ENCODE measurements at places on chromosomes 2 and 18.

GRCh38 chr18:23077493-23078256 lies 57.6 kb upstream of the CABLES1 start:
- DNase-seq: no peak

- no peak for DNase-seq
Measured at GRCh38 chr2:205011031-205011430, 465.8 kb downstream of the PARD3B start.

GRCh38 chr18:74902147-74902455 lies 304.4 kb downstream of the ZNF407 start:
- DNase-seq: no peak

DNA sequence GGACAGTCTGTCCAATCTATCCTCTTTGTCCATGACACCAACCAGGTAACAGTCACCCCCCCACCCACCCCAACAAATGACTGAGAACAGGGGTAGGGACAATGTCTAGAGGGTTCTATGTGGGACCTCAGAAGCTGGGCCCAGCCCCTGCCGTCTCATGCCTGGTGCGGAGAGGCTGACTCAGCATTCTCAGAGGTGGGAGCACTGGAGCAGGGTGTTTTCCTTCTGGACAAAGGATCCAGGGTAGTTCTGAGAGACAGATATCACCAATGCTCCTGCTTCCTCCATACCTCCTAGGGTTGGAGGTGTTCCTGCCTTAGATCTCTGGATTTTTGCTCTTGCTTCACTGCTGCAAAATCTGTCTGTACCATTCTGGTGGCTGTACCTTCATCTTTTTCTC lies 33.9 kb upstream of the SP100 start:
- no peak for DNase-seq

GRCh38 chr2:173353556-173353955 lies 1.1 kb upstream of the CDCA7 start:
- no peak for DNase-seq

DNA sequence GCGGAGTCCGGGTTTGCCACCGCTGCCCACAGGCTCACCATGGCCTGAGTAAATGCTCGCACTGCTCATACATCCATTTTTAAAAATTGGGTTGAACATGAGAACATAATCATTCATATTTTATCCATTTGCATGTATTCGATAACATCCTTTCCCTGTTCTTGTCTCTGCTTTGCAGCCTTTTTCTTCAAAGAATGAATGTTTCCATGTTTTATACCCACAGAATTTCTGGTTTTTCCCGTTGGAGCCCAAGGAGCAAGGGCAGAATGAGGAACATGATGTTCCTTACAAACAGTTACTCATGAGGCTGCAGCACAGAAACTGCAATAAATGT lies 146.5 kb downstream of the CCDC74A start:
- DNase-seq: no peak

- DNase-seq: no peak
Measured at GRCh38 chr2:170586571-170587095, 128.5 kb upstream of the SP5 start.

- DNase-seq: no peak
Measured at GRCh38 chr18:50814395-50814794, 5.4 kb downstream of the MRO start.

DNA sequence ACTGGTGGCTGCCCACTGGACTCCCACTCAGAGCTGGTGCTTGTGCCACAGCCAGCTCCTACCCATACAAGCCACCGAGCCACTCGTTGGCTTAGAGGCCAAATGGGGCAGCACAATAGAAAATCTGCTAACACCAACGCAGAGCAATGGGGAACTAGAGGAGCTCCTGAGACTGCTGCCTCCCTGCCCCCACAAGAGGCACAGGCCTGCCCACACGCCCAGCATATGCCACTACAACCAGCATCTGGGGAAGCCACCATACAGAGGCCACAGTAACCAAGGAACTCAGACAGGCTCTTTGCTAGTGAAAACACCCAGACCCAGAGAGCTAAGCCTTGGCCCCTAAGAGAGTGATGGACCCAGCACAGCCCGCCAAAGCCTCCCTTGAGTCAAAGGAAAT lies 231.2 kb upstream of the RAB6C start:
- DNase-seq: no peak

DNA sequence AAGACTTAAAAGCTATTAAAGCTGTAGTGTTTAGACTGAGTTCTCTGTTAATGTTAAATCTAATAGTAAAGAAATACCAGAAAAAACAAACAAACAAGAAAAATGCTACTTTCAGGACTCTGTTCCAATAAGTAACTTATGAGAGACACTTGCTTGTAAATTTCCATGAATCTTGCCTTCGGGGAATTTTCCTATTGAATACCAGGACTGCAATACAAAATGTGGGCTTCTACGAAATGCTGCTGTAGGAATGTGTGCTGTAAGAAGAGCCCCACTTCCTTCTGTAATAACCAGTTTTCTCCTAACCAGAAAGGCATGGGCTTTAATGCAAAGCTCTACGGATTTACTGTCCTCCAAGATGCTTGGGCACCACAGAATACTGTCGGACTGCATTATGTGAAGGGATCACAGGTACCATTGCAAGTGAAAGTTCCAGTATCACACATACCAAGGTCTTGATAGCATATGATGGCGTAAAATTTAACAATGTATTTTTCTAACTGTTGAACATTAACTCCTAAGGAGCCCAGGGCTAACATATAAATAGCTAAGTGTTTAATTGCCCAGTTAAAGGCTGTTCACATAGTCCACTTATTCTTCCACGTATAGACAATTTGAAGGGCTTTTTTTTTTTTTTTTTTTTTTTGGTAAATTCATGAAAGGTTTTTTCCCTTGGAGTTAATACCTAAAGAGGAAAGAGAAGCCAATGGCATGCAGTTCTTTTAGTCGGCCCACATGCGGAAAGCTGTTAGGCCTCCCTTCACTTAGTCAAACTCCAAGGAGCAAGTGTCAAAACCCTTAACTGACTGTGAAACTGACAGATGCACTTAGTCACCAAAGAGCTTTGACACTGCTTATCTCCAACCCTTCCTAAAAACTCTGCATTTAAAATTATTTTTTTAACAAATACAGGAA lies 564.0 kb upstream of the POU3F3 start:
- no peak for DNase-seq

- DNase-seq: no peak
Measured at GRCh38 chr2:213627835-213628460, 343.7 kb downstream of the SPAG16 start.

DNA sequence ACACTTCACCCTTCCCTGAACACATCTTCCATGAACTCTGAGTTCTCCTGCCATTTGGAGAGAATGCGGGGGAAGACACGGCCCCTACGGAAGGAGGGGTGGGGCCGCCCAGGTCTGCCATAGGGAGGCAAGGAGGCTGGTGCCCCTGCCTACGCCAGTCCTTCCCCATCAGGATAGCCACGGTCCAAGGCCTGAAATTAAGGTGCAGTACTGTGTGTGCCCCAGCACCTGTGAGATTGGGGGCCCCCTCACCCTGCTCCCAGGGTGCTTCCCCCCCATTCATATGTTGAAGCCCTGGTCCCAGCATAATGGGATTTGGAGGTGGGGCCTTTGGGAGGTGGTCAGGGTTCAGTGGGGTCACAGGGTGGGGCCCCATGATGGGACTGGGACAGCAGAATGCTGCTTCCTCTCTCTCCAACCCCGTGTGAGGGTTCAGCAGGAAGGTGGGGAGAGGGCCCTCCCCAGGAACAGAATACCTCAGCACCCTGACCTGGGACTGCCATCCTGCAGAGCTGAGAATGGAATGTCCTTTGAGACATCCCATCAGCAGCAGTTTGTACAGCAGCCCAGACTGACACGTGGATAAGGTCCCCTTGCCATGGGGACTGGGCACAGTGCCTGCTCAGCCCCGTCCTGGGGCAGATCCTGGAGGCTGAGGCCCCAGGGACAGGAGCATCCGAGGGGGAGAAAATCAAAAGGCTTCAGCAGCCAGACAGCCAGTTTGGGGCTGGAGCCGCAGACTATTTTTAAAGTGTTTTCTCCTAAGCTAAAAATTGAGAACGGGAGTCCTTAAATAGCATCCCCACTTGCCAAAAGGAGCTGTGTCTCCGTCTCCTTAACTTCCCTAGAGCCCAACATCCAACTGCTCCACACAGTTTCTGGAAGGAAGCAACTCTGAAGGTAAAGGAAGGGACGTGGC lies 105.1 kb downstream of the NDUFA10 start:
- no peak for DNase-seq

- no peak for DNase-seq
Measured at GRCh38 chr2:162103443-162104009, 29.5 kb upstream of the DPP4 start.

GRCh38 chr18:48472610-48473009 lies 63.4 kb upstream of the ZBTB7C start:
- DNase-seq: no peak

- no peak for DNase-seq
Measured at GRCh38 chr2:68741805-68742306, 7.2 kb downstream of the ARHGAP25 start.

DNA sequence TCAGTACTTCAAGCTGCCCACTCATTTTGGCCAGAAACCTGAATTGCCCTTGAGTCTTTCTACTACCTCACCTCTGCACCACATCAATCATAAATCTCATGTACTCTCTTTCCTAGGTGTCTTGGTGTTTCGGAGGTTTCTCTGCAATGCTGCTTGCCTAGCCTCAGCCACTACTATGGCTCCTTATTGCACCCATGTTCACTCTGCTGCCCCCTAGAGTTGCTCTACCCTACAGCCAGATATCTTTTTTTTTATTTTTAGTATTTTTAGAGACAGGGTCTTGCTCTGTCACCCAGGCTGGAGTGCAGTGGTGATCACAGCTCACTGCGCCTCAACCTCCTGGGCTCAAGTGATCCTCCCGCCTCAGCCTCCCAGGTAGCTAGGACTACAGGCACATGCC lies 413.0 kb downstream of the PTPRM start:
- no peak for DNase-seq

- DNase-seq: no peak
Measured at GRCh38 chr18:48735080-48735676, 196.3 kb downstream of the CTIF start.

- no peak for DNase-seq
Measured at GRCh38 chr2:109217362-109218086, 88.5 kb downstream of the SH3RF3 start.

DNA sequence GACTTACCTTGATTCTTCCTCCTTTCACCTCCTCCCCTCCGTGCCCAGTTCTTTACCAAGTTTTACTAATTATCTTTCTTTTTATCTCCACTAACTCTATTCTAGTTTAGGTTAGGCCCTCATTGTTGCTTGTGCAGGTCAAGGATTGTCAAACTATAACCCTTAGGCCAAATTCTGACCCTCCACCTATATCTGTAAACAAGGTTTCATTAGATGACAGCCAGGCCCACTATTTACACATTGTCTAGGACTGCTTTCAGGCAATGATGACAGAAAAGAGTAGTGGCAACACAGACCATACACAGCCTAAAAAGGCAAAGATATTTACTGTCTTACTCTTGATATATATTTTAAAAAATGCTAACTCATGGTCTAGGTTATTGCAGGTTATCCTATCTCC lies 212.0 kb downstream of the RAD51AP2 start:
- DNase-seq: no peak

DNA sequence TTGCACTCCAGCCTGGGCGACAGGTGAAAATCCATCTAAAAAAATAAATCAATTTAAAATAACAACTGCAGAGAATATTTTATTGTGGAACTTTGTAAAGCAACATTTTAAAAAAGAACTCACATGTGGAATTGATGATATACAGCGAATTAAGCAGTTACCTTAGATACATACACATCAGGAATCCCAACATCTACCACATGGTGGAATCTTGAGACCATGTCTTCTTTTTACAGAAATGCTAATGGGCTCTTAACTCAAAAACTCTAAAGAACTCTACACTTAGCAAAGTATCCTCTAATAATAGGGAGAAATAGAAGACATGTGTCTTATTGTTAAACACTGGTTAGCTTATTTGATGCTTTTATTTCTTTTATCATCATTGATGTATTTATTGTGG lies 373.6 kb downstream of the CDH7 start:
- DNase-seq: no peak

- DNase-seq: no peak
Measured at GRCh38 chr2:189076572-189076971, 102.4 kb downstream of the COL3A1 start.

- DNase-seq: no peak
Measured at GRCh38 chr2:31725444-31725843, 144.7 kb upstream of the SRD5A2 start.

DNA sequence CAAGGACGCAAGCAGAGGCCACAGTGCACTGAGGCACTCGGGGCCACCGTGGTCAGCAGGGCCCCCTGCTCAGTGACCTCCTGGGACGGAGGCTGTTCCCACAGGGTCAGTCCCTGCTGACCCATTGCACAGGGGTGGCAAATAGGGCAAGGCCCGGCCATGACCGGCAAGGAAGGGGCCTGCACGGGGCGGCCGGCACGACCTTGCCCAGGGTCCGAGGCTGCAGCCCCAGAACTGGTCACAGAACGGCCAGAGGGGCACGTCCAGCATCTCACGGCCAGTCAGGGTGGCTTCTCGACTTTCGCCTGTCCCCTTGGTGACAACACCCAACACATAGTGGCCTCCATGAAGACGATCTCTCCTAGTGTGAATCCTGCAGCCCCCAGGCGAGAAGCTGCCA lies 27.6 kb upstream of the OTOS start:
- DNase-seq: no peak

DNA sequence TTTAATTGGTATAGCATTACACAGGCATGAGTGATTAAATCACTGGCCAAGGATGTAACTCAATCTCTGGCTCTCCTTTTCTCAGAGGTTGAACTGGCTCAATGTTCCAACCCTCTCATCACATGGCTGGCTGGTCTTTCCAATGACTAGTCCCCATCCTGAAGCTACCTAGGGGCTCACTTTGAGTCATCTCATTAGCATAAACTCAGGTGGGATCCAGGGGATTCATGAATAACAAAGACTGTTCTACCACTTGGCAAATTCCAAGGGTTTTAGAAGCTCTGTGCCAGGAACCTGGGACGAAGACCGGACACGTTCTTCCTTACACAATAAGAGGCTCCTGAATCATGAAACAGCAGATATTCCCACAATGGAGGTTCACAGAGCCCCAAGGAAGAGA lies 145.0 kb upstream of the SPATS2L start:
- DNase-seq: no peak

DNA sequence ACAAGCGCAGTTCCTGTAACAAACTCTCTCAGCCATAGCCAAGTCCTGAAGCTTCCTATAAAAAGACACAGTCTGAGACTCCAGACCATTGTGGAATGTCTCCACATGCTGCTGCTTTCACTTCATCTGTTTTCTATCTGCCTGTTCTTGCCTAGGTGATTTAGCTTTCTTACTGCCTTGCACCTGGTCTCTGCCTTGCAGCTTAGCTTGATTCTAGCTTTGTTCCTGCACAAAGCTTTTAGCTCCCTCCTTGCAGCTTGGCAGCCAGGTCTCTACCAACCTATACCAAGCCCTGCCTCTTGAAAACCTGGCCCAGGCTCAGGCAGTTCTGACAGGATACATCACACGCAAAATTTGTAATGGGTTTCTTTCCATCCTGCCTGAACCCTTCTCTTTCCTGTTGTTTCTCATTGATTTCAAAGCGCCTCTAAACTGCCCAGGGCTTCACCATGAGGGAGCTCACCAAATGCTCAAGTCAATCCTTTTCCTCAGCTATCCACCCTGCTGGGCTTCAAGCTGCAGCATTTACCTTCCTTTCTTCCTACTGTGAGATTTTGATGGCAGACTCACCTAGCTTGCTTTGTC lies 941.3 kb upstream of the NXPH2 start:
- DNase-seq: no peak

- no peak for DNase-seq
Measured at GRCh38 chr2:221388891-221389290, 183.2 kb downstream of the EPHA4 start.
